ENCODE measurements at places on chromosomes 12 and 14.

DNA sequence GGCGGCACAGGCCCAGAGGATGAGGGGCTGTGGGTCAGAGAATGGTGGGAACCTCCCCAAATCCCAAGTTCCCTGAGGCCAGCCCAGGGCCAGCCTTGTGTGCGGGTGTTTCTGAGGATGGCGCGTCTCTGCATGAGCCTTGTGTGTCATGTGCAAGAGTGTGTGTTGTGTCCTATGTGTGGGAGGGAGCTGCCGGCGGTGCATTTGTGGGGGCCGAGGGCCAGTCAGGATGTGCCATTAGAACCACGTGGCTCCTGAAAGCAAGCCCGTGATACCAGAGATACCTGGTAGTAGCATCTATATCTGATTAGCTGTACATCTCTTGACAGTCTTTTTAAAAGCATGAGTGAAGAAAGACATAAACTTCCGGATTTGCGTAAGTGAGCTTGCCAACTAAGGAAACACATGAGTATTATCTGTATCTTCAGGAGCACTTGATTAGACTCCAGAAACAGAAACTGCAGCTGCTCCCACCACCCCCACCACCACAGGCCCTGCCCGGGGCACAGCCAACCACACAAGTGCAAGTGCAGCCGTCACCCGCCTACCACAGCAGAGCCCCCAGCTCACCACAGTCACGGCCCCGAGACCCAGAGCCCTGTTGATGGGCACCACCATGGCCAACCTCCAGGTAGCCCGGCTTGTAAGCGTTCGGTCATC lies 19.2 kb downstream of the DDX51 start:
- no peak for DNase-seq

- DNase-seq = no peak
Measured at GRCh38 chr14:85085981-85086380, 444.0 kb upstream of the FLRT2 start.

DNA sequence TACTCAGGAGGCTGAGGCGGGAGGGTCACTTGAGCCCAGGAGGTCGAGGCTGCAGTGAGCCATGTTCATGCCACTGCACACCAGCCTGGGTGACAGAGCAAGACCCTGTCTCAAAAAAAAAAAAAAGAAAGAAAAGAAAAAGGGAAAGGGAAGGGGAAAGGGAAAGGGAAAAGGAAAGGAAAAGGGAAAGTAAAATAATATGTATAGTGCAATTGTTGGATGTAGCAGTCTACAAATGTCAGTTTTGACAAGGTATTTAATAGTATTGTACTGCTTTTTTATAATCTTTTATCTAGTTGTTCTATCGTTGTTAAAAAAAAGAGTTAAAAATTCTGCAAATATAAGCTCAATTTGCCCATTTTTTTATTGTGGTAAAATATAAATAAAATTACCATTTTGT lies 67.3 kb downstream of the SLC2A13 start:
- DNase-seq = no peak

DNA sequence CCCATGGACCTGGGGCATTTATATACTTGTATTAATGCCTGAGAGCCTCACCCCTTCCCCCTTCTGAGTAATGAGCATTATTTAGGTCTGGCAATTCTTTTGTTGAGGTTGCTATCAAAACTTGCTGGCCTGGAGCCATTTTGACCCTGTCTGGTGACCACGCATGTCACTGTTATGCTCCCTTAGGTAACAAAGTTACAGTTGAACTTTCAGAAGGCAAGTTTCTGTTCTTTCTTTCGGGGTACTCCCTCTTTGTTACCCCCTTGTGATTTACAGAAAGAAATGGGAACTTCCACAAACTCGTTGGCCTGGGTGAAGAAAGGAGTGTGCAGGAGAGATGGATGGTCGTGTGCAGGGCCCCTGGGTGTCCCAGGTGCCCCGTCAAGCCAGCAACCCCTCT lies 305.4 kb downstream of the DPF3 start:
- no peak for DNase-seq

- DNase-seq = peak; percentile 69
Measured at GRCh38 chr14:22099942-22100763, 426.5 kb upstream of the OR4E1 start.

- peak; percentile 39 for DNase-seq
Measured at GRCh38 chr12:46005151-46005797, 14.9 kb upstream of the SCAF11 start.

- no peak for DNase-seq
Measured at GRCh38 chr14:44316647-44317440, 190.2 kb downstream of the FSCB start.

DNA sequence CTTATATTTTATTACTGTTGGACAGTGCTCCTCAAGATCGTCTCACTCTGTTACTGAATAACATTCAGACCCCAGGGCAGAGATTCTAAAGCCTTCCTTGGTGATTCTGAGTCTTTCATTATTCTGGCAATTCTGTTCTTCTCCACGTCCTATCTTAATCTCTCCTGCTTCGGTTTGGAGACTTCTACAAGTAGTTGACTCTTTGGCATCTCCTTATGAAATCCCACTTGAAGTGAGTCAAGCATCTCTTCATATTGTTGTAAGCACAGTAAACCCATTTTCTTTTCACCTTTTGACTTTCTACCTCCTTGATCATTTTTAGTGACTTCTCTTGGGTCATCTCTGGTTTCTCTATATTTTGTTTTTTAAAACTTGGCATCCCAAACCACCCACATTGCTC lies 132.8 kb downstream of the SAMD4A start:
- no peak for DNase-seq

GRCh38 chr14:54533100-54533499 lies 23.4 kb downstream of the CGRRF1 start:
- no peak for DNase-seq

DNA sequence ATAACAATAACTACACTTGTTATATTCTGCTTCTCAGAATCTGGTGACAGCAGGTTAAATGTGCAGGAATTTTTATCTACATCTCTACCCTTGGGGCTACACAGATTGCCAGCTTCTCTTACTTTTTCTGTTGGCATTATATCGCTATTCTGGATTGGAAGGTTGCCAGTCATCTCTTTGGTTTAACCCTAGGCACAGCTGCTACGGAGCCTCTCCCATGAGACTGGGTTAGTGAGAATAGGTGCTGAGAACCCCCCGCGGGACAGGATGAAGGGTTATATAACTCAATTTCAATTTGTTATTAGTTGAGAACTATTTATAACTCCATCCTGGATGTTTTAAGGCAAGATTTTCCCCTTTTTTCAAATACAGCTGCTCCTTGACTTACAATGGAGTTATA lies 73.1 kb downstream of the ACADS start:
- DNase-seq = no peak

DNA sequence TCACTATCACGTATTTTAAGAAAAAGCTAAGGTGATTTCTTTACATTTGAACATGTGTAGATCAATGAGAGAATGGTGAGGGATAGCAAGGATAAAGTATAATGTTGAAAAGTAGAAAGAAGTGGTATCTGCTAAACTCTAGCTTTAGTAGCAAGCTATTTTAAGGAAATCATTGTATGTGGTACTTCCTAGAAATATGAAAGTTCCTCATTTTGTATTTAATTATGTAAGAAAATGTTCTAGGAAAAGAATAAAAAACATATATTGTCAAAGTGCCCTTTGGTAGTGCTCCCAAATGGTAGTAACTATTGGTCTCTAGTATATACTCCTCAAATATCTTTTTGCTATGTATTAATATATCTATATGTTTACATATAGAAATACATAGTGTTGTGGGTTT lies 35.7 kb downstream of the RAB21 start:
- DNase-seq = no peak

- no peak for DNase-seq
Measured at GRCh38 chr12:96514328-96514727, 25.0 kb downstream of the CFAP54 start.

GRCh38 chr12:23621900-23622299 lies 327.6 kb downstream of the SOX5 start:
- DNase-seq = no peak

DNA sequence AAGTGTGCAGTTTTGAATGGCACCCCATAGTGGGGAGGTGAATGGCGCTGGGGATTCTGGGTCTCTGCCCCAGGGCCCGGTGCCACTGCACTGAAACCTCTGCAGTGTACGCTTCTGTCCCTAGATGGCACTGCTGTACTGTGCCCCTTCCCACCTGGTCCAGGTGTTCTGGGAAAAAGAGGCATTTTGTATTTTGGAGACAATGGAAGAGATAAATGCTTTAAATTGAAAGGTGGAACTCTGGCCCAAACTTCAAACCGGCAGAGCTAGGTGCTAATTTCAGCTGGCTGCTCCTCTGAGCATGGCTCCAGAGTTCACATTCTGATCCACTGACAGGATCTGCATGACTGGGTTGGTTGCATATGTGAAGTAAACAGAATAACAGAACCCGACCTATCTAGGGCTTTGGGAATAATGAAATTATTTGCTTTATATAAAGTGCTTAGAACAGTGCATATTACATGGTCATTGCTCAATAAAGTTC lies 52.2 kb downstream of the KRT80 start:
- no peak for DNase-seq
